ENCODE measurements at places on chromosomes 3 and 15. TPM values are rescaled to one million over a fixed set of nuclear protein-coding genes. Genes with fewer than 3 reads are reported as not detected.

- no peak overlapping the region for H3K4me3 ChIP-seq
- no peaks in the 10 kb centered on the region for H3K36me3 ChIP-seq
- peak; percentile 5 for DNase-seq
- H3K27ac ChIP-seq, result no peak overlapping the region
- peaks cover 10% of the 10 kb centered on the region for H3K4me1 ChIP-seq
- no peaks in the 10 kb centered on the region for H3K27me3 ChIP-seq
These were observed 40.5 kb downstream of the SST start for GRCh38 chr3:187629711-187630110.

Gene STAB1
- total RNA-seq, result 2.2 TPM

Gene CHMP2B
- total RNA-seq, result 20.0 TPM

DNA sequence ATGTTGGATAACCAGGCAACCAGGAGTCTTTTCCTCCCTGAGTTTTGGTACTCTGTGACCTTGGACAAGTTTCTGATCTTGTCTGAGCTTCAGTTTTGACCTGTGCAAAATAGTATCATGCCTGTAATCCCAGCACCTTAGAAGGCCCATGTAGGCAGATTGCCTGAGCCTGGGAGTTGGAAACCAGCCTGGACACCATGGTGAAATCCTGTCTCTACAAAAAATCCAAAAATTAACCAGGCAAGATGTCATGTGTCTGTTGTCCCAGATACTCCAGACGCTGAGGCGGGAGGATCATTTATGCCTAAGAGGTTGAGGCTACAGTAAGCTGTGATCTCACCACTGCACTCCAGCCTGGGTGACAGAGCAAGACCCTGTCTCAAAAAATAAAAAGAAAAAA lies 114.8 kb downstream of the IL12A start:
- H3K4me3 ChIP-seq, result no peak overlapping the region
- DNase-seq, result no peak
- no peaks in the 10 kb centered on the region for H3K4me1 ChIP-seq
- no peaks in the 10 kb centered on the region for H3K27me3 ChIP-seq
- H3K36me3 ChIP-seq, result no peaks in the 10 kb centered on the region

DNA sequence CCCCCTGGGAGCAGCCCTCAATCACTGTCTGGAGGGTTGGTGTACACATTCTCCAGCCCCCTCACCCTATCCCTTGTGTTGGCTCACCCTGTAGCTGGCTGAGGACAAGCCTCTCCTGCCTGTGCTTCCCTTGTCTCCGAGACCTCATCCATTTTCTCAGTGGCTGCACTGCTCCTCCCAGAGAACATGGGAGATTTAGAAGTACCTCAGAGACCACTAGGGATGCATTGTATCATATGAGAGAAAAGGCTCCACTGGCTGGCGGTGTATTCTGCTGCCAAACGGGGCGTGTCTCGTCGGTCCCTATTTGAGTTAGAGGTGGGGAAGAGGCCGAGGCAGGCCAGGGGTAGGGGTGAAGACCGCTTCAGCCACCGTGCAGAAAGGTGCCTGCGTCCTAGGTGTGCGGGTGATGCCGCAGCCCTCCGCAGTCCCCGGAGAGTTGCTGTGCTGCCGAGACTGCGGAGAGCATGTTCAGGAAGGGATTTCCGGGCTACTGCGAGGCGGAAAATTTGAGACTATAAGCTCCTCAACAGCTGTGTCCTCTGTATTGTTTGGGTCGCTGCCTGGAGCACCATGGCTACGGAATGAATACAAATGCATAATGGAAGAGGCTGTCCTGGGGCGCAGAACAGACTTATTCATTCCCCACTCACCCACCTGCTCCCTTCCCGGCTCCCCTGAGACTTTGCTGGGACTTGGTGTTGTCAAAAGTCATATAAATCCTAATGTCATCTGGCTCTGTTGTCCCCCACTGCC lies 43.8 kb downstream of the SPSB4 start:
- H3K4me1 ChIP-seq, result peaks cover 27% of the 10 kb centered on the region
- no peaks in the 10 kb centered on the region for H3K27me3 ChIP-seq
- no peak overlapping the region for H3K4me3 ChIP-seq

GRCh38 chr3:46934072-46934471 lies 42.5 kb downstream of the CCDC12 start:
- no peak for DNase-seq
- H3K27me3 ChIP-seq, result no peaks in the 10 kb centered on the region
- H3K4me1 ChIP-seq, result peaks cover 55% of the 10 kb centered on the region
- H3K27ac ChIP-seq, result peak overlapping the region; percentile 95

GRCh38 chr3:59424268-59425010 lies 374.6 kb upstream of the CFAP20DC start:
- no peak overlapping the region for H3K27ac ChIP-seq
- no peaks in the 10 kb centered on the region for H3K36me3 ChIP-seq
- H3K4me1 ChIP-seq, result no peaks in the 10 kb centered on the region
- no peak for DNase-seq
- H3K4me3 ChIP-seq, result no peak overlapping the region
- H3K27me3 ChIP-seq, result no peaks in the 10 kb centered on the region
